ENCODE measurements at places on chromosomes 5 and 9. TPM values are rescaled to one million over a fixed set of nuclear protein-coding genes. Genes with fewer than 3 reads are reported as not detected.

DNA sequence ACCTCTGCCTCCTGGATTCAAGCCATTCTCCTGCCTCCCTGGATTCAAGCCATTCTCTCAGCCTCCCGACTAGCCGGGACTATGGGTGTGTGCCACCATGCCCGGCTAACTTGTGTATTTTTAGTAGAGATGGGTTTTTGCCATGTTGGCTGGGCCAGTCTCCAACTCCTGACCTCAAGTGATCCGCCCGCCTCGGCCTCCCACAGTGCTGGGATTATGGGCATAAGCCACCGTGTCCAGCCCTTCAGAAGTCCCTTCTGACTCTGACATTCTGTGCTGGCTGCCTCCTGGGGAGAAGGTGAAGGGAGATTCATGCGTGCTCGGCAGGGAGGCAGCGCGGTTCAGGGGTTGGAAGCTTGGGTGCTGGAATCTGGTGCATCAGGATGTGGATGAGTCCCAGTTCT lies 28.8 kb downstream of the PRRX2 start:
- no peak for DNase-seq

GRCh38 chr5:116315531-116315930 lies 230.7 kb downstream of the COMMD10 start:
- no peak for DNase-seq

CYLC2 gene
- not detected for polyA plus RNA-seq

GRCh38 chr5:7250004-7250403 lies 145.9 kb upstream of the ADCY2 start:
- DNase-seq = no peak

ZNF883 gene
- 11.1 TPM for polyA plus RNA-seq

DNA sequence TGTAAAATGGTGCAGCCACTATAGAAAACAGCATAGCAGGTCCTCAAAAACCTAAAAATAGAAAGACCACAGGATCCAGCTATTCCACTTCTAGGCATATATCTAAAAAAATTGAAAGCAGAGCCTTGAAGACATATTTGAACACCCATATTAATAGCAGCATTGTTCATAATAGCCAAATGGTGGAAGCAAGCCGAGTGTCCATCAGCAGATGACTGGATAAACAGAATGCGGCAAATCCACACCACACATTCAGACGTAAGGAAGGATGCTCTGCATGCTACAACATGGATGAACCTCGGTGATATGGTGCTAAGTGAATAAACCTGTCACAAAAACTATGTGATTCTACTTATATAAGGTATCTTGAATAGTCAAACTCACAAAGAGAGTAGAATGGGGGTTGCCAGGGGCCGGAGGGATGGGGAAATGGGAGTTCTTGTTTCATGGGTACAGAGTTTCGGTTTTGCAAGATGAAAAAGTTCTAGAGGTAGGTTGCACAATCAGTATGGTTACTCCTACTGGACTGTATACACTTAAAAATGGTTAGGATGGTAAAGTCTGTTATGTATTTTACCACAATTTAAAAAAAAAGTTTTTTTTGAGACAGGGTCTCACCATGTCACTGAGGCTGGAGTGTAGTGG lies 17.1 kb upstream of the HSD17B3 start:
- no peak for DNase-seq

DNA sequence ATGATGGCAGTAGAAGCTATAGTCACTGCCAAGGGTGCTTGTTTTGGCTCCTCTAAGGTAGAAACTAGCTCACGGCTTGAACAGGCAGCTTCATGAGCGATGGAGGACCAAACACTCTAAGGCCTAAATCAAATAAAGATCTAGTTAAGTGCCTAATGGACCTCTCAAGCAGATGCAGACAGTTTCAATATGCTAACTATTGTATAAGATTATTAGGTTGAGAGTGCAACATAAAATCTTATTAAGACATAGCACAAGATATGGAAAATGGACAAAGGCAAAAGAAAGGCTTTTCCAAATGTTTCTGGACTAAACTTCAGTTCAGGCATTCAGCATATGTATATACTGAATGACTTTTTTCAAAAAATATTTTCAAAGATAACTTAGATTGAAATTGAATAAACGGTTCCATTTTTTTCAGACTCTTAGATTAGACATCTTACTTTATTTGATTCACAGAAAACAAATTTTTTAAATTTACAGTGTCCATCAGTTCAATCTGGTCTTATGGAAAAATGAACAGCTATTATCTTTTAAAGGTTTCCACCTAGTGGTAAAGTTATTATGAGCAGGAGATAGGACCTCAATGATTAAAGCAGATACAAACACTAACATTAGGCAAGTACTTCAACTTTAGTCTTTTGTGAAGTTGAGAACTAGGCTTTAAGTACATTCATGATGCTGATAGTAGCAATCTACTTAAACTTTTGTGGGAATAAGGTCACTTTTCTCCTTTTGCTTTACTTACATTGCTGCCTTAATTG lies 1167.7 kb downstream of the MAT2B start:
- no peak for DNase-seq

DNA sequence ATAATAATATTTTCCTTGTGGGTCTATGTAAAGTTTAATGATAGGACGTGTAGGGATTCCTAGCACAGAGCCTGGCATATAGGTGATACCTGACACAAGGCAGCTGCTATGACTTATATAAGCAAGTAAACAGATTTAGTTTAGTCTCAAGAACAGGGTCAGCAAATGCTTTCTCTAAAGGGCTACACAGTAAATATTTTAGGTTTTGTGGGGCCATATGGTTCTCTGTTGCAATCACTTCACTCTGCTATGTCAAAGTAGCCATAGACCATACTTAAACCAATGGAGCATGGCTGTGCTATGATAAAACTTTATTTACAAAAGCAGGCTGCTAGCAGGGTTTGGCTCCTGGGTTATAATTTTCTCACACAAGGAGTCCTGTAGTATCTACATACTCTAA lies 204.8 kb upstream of the KLF4 start:
- DNase-seq = no peak

FOXI1 gene
- polyA plus RNA-seq = 4.8 TPM

BOD1 gene
- 123 TPM for polyA plus RNA-seq

- no peak for DNase-seq
Measured at GRCh38 chr9:124485936-124486335, 21.3 kb downstream of the NR5A1 start.

All from left kidney (tissue), 8 donors.